ENCODE measurements at places on chromosomes 4 and X.
A peak's percentile ranks its signal among the peaks of the same experiment; 100 is the strongest.

- DNase-seq, result no peak
Measured at GRCh38 chrX:43702660-43703059, 46.6 kb downstream of the MAOA start.

- peak; percentile 53 for DNase-seq
Measured at GRCh38 chrX:47143894-47144625, 442 bp downstream of the NDUFB11 start.

DNA sequence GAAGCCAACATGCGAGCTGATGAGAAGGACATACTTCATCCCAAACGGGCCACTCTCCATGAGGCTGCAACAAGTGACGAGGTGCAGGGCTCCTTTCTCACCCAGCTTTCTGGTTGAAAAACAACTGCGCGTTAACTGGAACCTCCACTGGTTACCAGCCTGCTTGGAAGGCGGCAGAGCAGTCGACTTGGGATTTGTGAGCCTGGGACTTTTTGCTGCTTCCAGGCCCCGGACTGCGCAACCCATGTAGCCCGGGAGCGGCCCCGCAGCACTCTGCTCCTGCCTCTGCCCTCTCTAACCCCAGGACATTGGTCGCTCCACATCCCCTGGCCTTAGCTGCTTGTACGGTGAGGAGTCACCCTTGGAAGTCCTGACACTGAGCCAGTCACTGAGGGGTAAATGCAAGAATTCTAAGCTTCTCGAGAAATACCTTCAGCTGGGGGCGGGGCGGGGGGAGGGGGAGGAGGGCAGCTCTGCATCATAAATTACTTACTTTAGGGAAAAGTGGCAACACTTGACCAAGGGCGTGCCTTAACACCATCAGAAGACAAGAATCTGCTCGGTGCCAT is 72.7 kb downstream of the MTMR1 start:
- DNase-seq, result no peak

DNA sequence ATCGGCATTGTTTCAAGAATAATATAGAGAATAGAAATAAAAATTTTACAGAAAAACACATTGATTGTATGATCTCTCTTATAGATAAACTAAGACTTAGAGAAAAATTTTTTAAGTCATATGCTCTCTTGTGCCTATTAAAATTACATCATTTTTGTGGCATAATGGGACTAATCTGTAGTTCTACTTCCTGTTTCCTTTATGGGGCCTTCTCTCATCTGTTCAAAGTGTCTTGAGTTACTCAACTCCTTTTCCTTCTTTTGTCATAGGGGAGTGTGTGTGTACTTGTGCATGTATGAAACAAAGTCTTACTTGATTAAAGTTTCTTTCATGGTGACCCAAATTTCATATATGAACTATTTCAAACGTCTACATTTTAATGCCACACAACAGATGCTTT is 1448.9 kb upstream of the TENM3 start:
- no peak for DNase-seq

GRCh38 chrX:121407627-121408026 is 360.2 kb downstream of the GLUD2 start:
- DNase-seq, result no peak

- DNase-seq, result no peak
Measured at GRCh38 chr4:57154191-57154590, 44.0 kb upstream of the IGFBP7 start.

DNA sequence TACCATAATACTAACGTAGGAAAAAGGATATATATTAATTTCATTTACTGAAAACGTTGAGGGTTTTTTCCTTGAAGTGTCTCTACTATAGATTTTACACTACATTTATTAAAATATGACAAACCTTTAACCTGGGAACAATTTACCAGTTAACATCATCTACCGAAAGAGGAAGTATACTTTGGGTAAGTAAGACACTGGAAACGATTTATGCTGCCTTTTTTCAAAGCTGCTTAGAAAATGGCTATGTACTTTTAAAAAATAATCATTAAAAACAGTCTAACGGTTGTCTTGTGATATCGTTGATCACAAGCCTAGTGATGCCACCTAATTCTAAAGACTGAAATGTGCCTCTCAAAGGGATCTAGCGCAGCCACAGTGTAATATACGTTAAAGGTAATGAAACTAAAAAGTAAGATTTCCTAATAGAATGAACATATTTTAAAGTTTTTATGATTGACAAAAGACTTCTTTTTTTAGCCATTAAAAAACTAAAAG is 50.4 kb downstream of the STX18 start:
- no peak for DNase-seq

GRCh38 chr4:149277705-149278104 is 537.9 kb downstream of the IQCM start:
- DNase-seq, result no peak

DNA sequence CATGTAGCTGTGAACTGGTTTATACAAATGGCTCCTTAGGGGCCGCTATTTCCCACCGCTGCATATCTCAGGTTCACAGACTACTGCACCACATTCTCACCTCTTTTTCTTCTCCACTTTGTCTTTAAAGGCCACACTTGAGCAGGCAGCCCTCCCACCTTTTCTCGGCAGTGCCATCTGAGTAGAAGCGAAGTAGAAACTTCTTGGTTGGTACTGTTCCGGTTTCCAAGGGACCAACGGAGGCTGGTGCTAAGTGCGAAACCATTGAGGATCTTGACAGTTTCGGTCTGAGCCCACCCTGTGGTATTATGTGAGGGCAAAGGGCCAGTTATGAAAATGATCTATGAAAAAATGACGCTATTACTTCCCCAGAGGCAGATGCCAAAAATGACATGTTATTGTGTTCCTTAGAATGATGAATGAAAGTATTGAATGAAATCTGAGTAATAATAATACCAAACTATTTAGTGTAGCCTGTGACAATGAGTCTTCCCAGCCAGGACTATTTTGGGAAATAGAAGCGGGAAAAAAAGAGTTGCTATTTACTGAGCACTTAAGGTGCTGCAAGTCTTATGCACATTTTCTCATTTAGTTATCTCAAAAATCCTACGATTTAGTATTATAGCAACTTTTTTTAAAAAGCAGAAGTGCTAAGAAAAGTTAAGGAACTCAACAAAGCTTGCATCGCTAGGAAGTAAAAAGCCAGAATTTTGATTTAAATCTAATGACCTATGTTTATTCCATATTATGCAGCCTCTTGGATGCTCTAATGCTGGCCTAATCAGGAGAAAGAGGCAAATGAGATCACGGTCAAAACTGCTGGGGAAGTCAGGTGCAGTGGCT is 29.6 kb upstream of the CHRNA9 start:
- DNase-seq, result peak; percentile 83

DNA sequence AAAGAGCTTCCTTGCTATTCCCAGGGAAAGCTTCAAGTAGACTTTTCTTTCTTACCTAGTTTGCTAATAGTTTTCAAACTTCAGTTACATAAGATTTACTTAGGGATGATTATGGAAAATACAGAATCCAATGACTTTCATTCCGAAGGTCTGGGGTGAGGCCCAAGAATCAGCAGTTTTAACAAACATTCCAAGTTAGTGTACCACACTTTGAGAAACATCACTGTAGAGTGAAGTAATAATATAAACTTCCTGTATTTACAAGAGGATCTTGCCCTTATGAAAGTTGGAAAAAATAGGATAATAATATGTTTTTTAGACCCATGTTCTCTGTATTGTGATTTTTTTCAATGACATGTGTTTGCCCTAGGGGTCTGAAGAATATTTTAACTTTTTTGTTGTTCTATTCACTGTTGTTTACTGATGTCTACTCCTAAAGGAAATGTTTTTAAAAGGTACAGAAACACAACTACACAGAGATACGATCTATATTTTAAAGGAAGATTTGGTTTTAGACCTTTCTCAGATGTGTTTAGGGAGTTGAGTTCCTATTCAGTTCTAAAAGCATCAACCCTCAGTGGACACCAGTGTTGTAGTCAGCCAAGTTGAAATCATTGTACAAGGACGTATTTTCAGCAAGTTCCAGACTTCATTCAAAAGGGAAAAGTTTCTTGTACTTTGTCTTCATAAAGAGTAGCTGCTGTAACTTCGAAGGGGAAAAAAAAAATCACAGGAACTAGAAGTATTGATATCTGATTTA is 295.8 kb upstream of the SLC7A11 start:
- no peak for DNase-seq

DNA sequence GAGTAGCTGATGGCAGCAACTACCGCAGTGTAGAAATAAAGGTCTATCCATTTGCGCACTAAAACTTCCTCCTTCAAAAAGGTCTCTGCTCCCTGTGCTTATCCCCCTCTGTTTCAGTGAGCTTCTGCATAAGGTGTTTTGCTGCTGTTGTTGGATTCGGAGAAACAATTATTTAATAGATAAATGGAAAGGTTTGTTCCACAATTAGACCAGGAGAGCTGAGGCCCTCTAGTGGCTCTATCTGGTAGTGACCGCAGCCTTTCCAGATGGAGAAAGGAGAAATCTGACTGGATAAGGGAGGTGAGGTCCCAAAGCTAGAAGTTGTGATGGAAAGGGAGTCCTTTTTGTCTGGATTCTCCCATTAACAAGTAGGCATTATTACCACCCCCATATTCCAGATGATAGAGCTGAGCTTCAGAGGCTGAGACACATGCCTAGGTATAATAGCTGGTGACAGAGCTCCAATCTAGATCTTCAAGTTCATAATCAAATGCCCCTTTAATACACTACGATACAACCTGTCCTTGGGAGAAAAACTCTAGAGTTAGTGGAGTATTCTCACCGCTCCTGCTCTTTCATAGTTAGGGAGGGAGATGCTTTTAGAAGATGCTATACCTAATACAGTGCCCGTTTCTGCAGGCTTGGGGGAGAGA is 5.1 kb upstream of the GABRQ start:
- DNase-seq, result peak; percentile 50

DNA sequence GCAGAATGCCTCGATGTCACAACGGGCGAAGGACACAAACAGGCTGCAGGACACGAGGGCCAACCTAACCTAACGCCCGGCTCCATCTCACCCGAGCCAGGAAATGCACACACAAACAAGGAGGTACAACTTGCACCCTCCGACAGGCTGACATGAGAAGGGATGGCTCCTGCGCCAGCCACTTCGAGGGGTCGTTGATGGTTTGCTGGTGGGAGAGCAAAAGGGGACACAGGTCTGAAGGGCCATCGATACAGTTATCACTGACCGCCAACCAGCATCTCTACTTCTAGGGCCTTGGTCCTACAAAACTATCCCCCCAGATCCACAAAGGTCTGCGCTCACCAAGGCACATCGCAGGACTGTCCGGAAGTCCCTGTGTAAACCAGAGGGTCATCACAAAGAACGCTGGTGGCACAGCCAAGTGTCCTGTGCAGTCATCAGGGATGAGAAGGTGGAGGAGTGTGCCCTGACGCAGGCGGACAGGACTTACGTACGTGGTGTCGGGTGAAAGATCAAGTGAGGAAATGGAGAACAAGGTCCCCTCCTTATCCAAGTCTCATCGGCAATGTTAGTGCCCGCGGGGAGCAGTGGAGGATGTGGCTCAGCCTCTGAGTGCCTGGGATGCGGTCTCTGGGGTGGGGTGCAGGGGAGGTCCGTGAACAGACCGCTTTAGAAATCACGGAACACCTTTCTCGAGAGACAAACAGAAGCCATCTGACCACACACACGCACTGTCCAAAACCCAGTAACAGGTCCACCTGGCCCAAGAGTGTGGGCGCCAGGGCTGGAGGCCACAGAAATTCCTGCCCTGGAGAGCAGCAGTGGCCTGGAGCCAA is 7.0 kb downstream of the MXD4 start:
- DNase-seq, result peak; percentile 7

DNA sequence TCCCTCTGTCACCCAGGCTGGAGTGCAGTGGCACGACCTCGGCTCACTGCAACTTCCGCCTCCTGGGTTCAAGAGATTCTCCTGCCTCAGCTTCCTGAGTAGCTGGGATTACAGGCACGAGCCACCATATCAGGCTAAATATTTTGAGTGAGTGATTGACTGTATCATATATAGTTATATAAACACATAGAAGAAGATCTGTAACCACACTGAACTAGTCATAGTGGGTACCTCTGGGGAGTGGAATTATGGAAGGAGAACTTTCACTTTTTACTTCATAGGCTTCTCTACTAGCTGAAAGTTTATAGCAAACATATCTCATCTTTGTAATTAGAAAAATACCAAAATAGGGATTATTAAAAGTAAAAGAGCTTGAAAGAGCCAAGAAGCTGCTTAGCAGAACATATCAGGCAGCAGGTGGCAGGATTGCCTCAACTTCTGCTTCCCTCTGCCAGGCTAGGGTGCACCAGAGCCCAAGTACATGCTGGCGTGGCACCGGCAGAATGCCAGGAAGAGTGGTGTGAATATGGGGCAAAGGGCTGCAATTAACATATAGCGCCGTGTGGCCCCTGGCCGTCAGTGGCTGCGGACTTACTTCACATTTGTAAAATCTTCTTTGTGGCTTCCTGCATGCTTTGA is 39.5 kb upstream of the CD40LG start:
- peak; percentile 72 for DNase-seq

- no peak for DNase-seq
Measured at GRCh38 chr4:98151145-98151924, 8.1 kb upstream of the STPG2 start.

- DNase-seq, result no peak
Measured at GRCh38 chr4:83852085-83852451, 316.2 kb downstream of the GPAT3 start.

DNA sequence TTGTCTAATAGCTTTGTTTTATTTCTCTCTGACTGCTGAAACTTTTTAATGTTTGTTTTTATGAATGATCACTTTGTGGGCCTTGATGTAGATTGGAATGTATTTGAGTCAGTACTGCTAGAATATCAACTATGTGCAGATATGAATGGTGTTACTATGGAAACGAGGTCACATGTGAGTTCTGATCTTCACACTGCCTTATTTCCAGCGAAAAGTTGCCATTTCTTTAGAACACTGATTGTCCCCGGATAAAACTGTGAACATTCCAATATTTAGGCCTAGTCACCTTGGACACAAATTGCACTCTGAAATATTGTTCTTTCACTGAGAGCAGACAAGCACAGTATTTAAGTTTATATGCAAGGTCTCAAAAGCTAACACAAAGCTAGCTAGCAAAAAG is 27.2 kb upstream of the MAGED1 start:
- no peak for DNase-seq

DNA sequence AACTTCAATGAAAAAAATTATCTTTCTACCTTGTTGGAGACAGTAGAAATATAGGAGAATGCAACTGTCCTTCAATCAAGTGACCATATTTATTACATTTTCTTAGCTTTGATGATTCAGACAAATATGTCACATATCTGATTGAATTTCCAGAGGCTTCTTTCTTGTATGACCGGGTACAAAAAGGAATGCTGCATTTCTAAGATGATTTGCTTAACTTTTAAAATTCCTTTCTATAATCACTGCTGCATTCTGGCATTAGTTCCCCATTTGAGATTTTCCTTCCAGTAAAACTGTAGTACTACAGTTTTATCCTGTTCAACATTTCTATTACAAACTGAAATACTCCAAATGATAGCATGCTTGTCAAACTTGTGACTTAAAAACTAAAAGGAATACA is 5.2 kb downstream of the MFSD8 start:
- DNase-seq, result no peak

DNA sequence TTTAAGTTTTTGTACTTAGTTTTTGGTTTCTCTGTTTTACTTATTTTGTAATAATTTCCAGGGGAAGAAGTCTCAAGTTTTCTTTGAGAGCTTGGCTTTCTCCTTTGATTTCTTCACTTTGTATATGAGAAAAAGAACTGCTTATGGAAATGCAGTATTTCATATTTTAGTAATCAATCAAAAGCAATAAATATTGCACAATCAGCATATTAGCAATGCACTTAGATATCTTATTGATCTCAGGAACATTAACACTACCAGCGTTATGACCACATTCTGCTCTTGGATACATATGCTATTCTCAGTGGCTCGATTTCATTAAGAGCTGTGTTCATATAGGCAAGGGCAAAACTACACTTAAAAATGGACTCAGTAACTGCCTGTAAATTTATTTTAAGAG is 381.0 kb upstream of the DMD start:
- DNase-seq, result no peak

GRCh38 chr4:14807856-14808255 is 194.4 kb upstream of the CPEB2 start:
- DNase-seq, result no peak
